ENCODE measurements at places on chromosomes 2 and 18. TPM values are rescaled to one million over a fixed set of nuclear protein-coding genes. Genes with fewer than 3 reads are reported as not detected.

DNA sequence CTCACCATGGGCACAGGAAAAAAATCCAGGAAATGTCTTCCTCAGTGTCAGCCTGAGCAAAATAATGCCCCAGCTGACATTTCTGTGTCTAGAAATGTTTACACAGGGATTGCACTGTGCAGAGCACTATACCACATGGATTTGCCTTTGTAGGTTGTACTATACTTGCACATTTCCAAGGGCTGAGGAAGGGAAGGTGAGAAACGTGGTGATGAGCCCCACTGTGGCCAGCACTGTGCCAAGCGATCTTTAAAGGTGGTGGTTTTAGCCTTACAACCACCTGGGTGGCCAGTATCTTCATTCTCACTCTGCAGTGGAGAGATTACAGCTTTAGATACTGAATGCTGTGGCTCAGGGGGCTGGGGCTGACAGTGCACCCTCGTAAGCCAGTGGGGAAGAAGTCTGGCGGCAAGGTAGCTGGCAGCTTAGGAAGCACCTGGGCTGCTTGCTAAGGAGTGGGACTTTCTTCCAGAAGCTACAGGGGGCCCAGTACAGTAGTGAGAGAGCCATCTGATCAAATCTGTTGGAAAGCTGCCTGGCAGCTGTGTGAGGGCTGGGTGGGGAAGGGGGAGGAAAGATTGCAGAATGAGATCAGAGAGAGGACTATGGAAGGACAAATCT lies 81.4 kb upstream of the MSH2 start:
- DNase-seq = no peak

The ARHGEF33 gene
- total RNA-seq = not detected

The RAB11FIP5 gene
- 35.5 TPM for total RNA-seq

DNA sequence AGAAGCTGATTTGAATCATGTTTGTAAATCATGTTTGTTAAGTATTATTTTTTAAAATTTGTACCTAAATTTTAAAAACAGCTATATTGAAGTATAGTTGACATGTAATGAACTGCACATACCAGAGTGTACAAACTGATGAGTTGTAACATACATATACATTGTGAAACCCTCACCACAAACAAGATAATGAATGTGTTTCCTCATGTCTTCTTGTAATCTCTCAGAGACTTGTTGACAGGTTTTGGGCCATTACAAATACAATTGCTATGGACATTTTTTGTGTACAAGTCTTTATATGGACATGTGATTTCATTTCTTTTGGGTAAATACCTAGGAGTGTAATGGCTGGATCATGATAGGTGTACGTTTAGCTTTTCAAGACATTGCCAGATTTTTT lies 21.5 kb downstream of the WDR43 start:
- no peak for DNase-seq

The HOXD11 gene
- 8.9 TPM for total RNA-seq

GRCh38 chr2:170005702-170006101 lies 172.2 kb upstream of the MYO3B start:
- DNase-seq = peak; percentile 22

DNA sequence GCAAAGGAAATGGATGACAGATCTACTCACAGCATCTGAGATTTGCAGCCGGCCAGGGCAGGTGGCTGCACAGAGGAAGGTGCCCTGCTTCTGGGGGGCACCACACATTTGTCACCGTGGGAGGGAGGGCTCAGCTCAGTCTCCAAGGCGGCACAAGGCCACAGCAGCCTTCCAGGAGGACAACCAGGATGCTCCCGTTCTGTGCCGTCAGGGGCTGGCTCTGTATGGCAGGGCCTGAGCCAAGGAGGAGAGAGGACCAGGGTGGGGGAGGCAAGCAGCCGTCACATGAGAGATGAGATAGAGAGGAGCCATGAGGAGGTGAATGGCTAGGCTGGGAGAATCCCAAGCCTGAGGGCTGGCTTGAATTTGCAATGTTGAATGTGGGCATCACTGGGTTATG lies 4.6 kb upstream of the BOK start:
- no peak for DNase-seq

DNA sequence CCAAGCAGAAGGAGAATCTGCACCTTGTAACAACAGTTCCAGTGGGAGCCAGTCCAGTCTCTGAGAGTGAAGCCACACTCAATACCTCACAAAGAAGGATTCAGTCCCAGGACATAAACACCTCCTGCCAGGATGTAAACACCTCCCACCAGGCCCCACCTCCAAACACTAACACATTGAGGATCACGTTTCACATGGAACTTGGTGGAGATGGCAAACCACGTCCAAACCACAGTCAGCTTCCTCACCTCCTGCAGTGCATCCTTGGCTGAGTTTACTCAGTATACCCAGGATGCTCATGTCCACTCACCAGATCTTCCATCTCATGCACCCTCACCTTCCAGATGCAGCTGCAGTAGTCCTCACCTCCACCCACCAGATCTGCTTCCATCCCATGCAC lies 37.8 kb upstream of the TMEM18 start:
- no peak for DNase-seq

DNA sequence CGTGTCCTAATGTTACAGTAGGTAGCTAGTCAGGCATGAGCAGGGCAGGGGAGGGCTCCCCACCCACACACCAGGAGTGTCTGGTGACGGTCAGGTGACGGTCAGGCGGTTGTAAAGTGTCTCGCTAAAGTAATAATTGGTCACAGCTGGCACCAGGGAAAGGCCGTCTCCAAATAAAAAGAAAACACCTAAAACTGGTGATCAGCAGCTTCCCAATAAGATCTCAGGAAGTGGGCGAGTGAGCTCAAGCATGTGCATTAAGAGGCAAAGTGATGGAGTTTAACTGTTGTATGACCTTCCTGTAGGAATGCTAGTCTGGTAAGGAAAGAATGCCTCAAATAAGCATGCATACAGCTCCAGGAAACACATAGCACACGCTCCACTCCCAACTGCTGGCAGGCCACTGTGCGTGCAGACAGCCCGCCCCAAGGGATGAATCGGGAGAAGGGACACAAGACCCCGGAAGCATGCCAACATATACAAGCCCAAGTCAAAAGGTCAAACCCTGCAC lies 177.1 kb downstream of the RNF144A start:
- no peak for DNase-seq

DNA sequence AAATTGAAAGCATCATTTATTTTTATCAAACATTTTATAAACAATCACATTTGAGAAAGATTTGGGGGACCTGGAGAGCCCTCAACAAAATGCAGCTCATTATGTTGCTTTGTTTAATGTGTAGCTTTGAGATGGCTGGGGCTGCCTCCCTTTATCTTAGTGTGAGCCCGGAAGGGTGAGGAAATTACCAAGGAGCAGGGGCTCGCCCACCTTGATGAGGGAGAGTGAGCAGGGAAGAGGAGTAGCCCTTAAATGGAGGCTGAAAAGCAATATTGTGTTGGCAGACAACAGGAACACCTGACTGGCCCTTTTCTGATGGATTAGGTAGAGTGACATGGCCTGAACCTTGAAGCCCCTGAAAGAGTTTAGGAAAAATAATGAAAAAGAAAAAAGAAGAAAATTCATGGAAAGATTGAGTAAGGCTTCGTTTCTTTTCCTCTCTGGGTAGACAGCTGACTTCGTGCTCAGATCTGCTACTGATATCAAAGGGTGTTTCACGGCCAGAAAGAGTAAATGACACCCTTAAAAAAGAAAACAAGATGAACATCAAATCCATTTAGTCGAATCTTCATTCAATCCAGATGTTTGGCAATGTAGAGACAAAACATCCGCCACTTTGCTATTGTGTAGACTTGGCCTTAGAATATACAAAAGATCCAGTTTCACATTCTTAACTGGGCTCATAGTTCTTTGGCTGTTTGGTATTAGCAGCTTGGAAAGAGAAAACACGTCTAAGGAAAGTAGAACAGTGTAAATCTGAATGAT lies 206.5 kb upstream of the TCF4 start:
- DNase-seq = no peak

GRCh38 chr2:44244135-44244871 lies 31.0 kb upstream of the SLC3A1 start:
- peak; percentile 55 for DNase-seq

GRCh38 chr2:169208026-169208425 lies 138.7 kb downstream of the DHRS9 start:
- no peak for DNase-seq

The PKDCC gene
- 5.4 TPM for total RNA-seq

The ARHGAP28 gene
- not detected for total RNA-seq

GRCh38 chr18:68757126-68757525 lies 40.8 kb upstream of the CCDC102B start:
- no peak for DNase-seq

The IDH1 gene
- total RNA-seq = 66.3 TPM

GRCh38 chr2:20925265-20925889 lies 102.5 kb upstream of the LDAH start:
- DNase-seq = no peak

The TBR1 gene
- total RNA-seq = 0.13 TPM

DNA sequence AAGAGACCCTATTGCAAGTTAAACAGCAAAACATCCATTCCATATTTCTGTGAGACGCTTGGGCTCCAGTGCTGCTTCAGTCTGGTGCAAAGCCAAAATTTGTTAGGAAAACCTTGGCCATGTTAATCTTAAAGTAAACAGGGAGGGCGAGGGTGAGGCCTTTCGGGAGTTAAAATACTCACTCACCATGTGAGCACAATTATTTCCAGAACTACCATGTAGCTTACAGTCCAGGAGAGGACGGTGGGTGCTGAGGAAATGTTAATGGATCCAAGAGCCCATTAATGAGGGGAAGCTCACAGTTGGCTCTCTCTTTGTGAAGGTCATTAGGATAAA lies 286.4 kb downstream of the SLC8A1 start:
- no peak for DNase-seq
